Activated gamma-delta T cell (primary cell): ENCODE measurements at places on chromosomes 1 and 21.

DNA sequence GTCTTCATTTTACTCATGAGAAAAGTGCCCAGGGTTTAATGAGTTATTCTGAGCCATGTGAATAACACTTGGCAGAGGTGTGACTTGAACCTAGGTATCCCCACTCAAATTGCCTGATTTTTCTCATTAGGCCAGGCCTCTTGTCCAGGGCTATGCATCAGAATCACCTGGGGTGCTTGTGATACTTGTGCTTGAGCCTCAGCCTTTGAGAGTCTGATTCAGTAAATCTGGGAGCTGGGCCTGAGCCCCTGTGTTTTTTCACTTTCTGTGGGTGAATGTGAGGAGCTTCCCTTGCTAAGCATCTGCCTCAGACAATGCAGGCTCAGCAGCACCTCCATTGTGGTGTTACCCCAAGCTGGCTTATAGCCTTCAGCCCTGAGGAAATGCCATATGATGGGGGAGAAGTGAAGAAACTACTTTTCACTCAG, 127.1 kb downstream of the S1PR1 start:
- DNase-seq: no peak

GRCh38 chr1:47210666-47211065, 20.8 kb upstream of the PDZK1IP1 start:
- no peak for DNase-seq

DNA sequence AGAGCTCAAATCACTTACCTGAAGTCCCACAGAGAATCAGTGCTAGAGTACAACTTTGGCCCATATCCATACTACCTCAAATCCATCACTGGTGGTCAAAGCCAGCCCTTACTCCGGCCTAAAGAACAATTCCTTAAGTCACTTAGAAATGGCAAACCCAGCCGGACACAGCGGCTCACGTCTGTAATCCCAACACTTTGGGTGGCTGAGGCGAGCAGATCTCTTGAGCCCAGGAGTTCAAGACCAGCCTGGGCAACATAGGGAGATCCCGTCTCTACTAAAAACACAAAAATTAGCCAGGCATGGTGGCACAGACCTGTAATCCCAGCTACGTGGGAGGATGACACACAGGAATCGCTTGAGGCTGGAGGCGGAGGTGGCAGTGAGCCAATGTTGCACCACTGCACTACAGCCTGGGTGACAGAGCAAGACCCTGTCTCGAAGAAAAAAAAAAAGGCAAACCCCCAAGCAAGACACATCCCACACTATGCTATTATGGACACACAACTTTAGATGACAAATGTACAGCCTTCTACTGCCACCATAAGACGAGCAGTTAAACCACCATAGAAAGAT, 24.0 kb downstream of the NPHP4 start:
- no peak for DNase-seq

- no peak for DNase-seq
Observed at GRCh38 chr1:178693366-178693765, 31.7 kb upstream of the RALGPS2 start.

DNA sequence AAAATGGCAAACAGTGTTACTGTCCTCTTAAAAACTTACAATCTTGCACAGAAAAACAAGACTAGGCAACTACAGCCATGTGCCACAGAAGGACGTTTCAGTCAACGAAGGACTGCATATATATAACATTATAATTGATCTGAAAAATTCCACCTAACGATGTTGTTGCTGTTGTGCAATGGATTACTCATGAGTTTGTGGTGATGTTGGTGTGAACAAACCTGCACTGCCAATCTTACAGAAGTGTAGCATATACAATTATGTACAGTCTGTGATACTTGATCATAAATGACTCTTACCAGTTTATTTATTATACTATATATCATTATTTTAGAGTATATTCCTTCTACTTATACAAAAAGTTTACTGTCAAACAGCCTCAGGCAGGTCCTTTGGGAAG, 6.8 kb upstream of the VAMP4 start:
- DNase-seq: no peak

DNA sequence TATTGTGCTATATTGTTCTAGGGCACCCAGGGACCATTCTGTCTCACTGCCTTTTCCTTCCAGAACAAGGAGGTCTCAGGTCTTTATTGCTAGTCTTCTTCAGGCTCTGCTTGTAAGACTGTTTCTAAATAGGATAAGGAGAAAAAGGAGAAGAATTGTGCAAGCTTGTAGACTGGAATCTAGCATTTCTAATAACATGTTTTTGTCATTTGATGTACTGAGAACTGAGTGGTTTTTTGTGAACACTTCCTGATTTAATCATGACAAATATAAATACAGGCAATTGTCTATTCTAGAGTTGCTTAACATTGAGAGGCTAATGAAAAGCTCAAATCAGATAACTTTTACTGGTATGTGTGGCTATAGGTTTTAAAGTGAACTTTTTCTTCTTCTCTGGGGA, 77.6 kb downstream of the CLIC4 start:
- no peak for DNase-seq

- no peak for DNase-seq
Observed at GRCh38 chr1:106727171-106727570, 329.3 kb upstream of the PRMT6 start.

- DNase-seq: no peak
Observed at GRCh38 chr1:110086961-110087360, 16.5 kb upstream of the ALX3 start.

GRCh38 chr1:51966559-51966958, 23.9 kb downstream of the RAB3B start:
- no peak for DNase-seq

DNA sequence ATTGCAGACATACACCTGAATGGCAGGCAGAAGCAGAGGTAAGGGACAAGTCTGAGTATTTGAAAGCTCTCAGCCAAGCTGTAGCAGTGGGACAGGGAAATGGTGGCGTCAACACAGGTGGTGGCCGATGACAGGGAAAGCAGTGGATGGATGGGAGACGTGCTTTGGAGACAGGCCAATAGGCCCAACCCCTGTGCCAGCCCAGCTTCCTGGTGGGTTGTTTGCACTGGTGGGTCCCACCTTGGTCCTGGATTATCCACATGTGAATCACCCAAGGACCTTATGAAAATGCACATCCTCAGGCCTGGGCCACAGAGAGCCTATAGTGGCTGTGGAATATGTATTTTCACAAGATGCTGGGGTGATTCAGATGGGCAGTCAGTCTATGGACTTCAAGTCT, 203.7 kb upstream of the VAMP3 start:
- no peak for DNase-seq

DNA sequence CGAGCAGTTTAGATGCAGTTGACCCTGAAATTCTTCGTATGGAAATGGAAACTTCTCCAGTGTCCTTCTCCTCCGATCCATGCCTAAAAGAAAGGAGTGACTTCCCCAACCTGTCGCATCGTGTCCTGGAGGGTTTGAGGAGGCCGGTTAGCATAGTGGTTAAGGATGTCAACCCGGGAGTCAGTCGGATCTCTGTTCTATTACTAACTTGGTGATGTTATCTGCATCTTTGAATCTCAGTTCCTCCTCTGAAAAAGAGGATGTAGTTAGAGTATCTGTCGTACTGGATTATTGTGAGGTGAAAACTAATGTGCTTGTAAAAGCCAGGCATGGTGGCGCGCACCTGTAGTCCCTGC, 684 bp downstream of the ZBTB8B start:
- no peak for DNase-seq
